ENCODE measurements at places on chromosomes 16 and 17. TPM values are rescaled to one million over a fixed set of nuclear protein-coding genes. Genes with fewer than 3 reads are reported as not detected.

Gene TMEM238L
- 12.4 TPM for total RNA-seq

Gene PRSS36
- 1.1 TPM for total RNA-seq

Gene PTX4
- 0.34 TPM for total RNA-seq

Gene NPB
- 0.29 TPM for total RNA-seq

Gene GPR142
- total RNA-seq, result 0.52 TPM

Gene KRTAP4-9
- total RNA-seq, result not detected
